ENCODE measurements at places on chromosomes 2 and 18. TPM values are rescaled to one million over a fixed set of nuclear protein-coding genes. Genes with fewer than 3 reads are reported as not detected.

VAMP8 gene
- 95.4 TPM for total RNA-seq

CERKL gene
- not detected for total RNA-seq

RGPD5 gene
- 31.7 TPM for total RNA-seq

PFN4 gene
- 0.35 TPM for total RNA-seq

ZNF804A gene
- total RNA-seq, result not detected

SMAD7 gene
- 23.3 TPM for total RNA-seq

DIPK1C gene
- not detected for total RNA-seq

- H3K4me1 ChIP-seq, result peaks cover 21% of the 10 kb centered on the region
- no peak for DNase-seq
- H3K27ac ChIP-seq, result no peak overlapping the region
- no peak overlapping the region for H3K4me3 ChIP-seq
Measured at GRCh38 chr2:172510088-172510487, 45.8 kb upstream of the PDK1 start.

DNA sequence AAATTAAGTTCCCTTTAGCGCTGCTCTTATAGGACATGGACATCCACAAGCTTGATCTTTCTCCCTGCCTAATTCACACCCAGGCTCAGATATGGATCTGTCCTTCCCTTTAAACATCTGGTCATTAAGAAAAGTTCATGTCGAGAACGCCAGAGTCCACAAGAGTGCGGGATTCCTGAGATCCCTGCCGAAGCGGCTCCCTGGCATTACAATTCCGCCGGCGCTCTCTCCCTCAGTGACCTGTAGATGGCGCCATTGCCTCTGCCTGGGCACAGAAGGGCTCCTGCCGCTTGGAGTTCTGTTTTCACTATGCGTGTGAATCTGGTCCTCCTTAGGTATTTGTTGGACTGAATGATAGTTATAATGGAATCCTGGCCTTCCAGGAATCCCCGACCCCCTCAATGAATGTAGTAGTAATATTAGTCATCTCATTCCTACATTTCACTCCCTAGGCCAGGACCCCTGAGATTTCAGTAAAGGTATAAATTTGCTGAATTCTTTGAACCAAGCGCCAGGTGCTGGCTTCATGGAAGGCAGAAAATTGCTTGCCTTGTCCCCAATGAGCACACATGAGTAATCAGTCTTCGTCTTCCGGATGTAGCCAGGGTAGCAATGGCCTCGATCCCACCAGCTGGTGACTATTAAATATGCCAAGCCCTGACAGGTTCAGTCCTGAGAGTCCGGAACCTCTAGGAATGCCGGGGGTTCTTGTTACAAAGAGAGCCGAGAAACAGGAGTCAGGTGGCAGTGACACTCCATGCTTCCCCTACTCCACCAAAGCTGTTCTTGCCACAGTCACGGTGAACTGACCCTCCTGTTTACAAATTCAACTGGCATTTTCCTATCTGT is 26.4 kb upstream of the CD207 start:
- H3K36me3 ChIP-seq, result no peaks in the 10 kb centered on the region
- H3K4me3 ChIP-seq, result no peak overlapping the region
- no peaks in the 10 kb centered on the region for H3K4me1 ChIP-seq
- DNase-seq, result peak; percentile 68

DNA sequence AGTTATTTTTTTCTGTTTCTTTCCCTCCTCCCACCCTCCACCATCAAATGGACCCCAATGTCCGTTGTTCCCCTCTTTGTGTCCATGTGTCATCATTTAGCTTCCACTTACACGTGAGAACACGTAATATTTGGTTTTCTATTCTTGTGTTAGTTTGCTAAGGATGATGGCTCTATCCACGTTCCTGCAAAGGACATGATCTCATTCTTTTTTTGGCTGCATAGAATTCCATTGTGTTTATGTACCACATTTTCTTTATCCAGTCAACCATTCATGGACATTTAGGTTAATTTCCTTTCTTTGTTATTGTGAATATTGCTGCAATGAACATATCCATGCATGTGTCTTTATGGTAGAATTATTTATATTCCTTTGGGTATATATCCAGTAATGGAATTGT is 91.3 kb upstream of the TNP1 start:
- H3K4me1 ChIP-seq, result no peaks in the 10 kb centered on the region
- H3K27me3 ChIP-seq, result no peaks in the 10 kb centered on the region
- no peak overlapping the region for H3K4me3 ChIP-seq
- no peaks in the 10 kb centered on the region for H3K36me3 ChIP-seq
- no peak for DNase-seq

DNA sequence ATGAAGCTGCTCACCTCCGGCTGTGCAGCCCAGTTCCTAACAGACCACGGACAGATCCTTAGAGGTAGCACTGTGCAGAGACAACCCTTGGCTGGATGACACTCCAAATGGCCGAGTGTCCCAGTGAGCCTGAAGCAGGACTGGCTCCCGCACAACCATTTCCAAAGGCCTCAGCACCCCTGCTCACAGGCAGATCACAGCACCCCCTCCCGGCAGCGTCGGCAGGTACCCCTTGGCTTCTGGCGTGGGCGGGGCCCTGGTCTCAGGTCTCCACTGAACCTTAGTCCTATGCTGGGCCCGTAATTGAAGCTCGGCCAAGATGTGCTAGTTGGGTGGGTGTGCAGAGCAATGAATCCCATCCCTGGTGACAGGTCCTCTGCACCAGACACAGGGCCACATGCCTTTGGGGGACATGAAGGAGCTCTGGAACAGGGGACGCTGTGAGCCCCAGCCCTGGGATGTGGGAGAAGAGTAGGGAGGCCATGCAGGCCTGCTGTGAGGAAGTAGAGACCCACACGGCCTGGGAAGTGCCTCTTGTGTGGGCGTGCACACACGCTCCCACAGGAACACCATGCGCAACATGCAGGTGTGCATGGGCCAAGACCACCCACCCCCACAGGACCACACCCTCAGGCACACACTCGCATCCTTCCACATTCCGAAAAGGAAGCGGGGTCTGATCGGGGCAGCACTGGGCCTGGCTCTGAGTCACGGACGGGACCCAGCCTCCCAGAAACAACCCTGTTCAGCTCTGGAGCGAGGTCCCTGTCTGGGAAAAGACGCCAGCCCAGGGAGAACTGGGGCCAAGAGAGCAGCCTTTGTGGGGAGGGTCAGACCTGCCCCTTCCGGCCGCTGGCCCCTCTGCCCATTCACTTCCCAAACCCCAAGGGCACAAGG is 2.8 kb downstream of the DUSP2 start:
- peaks cover 17% of the 10 kb centered on the region for H3K36me3 ChIP-seq
- H3K27me3 ChIP-seq, result no peaks in the 10 kb centered on the region
- peaks cover 55% of the 10 kb centered on the region for H3K4me1 ChIP-seq
- DNase-seq, result peak; percentile 66
- H3K27ac ChIP-seq, result peak overlapping the region; percentile 80
- peak overlapping the region; percentile 89 for H3K4me3 ChIP-seq

DNA sequence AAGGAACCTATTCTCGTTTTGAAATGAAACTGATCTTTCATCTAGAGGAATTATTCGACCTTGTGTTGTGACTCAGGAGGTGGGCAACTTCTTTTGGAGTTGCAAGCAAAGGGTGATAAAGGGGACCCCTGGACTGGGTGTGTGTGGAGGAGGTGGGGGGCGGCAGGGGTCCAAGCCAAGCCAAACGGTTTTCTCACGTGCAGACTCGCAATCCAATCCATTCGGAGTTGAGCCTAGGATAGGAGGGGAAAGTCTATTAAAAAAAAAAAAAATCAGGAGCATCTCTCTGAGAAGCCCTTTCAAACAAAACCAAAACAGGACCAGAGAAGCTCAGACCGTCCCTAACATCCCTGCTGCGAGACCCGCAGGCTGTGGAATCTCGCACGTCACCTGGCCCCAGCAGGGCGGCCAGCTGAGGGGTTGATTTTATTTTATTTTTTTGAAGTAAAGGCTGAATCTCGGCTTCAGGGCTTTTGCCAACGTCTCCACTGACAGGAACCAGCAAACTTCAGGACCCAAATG is 3.7 kb upstream of the ZEB2 start:
- peak overlapping the region; percentile 56 for H3K27ac ChIP-seq
- peak overlapping the region; percentile 36 for H3K4me3 ChIP-seq
- no peaks in the 10 kb centered on the region for H3K36me3 ChIP-seq
- no peak for DNase-seq

DNA sequence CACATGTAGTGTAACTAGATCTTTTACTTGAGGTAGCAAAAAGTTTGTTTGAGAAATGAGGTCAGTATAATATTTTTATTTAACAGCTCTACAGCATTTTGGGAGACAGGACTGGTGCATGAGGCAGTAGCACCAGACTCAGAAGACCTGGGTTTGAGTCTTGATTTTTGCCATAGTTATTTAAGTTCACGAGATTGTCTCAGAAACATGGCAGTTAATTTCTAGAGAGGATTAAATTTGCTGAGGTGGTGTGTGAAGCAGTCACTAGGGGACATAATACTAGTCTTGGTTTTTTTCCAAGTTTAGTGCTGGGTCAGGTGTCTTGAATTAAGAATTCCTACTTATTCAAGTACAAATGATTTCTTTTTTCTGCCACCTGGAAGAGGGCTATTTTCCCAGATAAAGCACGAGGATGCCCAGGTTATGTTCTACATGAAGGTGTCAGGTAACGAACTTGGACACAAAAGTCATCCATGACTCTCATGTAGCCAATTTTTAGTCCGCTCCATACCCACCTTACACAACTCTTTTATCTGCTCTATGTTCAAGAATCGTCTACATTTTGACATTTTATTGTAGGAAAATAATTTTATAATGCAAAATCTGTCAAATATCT is 1.4 kb downstream of the MARCHF7 start:
- peaks cover 53% of the 10 kb centered on the region for H3K4me1 ChIP-seq
- no peak for DNase-seq
- H3K27me3 ChIP-seq, result no peaks in the 10 kb centered on the region

- H3K27me3 ChIP-seq, result no peaks in the 10 kb centered on the region
- no peak overlapping the region for H3K27ac ChIP-seq
- H3K36me3 ChIP-seq, result no peaks in the 10 kb centered on the region
- H3K4me3 ChIP-seq, result no peak overlapping the region
Measured at GRCh38 chr2:222506230-222506935, 82.0 kb downstream of the SGPP2 start.

Data from CD8-positive, alpha-beta memory T cell (primary cell).